ENCODE measurements at places on chromosomes 5 and 9. TPM values are rescaled to one million over a fixed set of nuclear protein-coding genes. Genes with fewer than 3 reads are reported as not detected.
A peak's percentile ranks its signal among the peaks of the same experiment; 100 is the strongest.

IFNK gene
- polyA plus RNA-seq, result not detected

CCDC171 gene
- 6.6 TPM for polyA plus RNA-seq

GLDC gene
- 22.7 TPM for polyA plus RNA-seq

AGGF1 gene
- 29.3 TPM for polyA plus RNA-seq

OR1J2 gene
- not detected for polyA plus RNA-seq

IL17B gene
- 1.1 TPM for polyA plus RNA-seq

BARHL1 gene
- not detected for polyA plus RNA-seq

HAPLN1 gene
- 3.9 TPM for polyA plus RNA-seq

MYOT gene
- polyA plus RNA-seq, result 1.7 TPM

PPIC gene
- polyA plus RNA-seq, result 31.9 TPM

ST8SIA4 gene
- polyA plus RNA-seq, result 6.2 TPM

- DNase-seq, result no peak
Observed at GRCh38 chr5:168339109-168339771, 47.8 kb downstream of the WWC1 start.

- no peak for DNase-seq
Observed at GRCh38 chr9:132538071-132538470, 44.3 kb upstream of the BARHL1 start.

GRCh38 chr9:123065196-123065595, 31.7 kb downstream of the GPR21 start:
- DNase-seq, result no peak

- no peak for DNase-seq
Observed at GRCh38 chr9:28086881-28087280, 513.6 kb upstream of the C9orf72 start.

GRCh38 chr9:137184881-137185660, 3.3 kb downstream of the ANAPC2 start:
- no peak for DNase-seq

DNA sequence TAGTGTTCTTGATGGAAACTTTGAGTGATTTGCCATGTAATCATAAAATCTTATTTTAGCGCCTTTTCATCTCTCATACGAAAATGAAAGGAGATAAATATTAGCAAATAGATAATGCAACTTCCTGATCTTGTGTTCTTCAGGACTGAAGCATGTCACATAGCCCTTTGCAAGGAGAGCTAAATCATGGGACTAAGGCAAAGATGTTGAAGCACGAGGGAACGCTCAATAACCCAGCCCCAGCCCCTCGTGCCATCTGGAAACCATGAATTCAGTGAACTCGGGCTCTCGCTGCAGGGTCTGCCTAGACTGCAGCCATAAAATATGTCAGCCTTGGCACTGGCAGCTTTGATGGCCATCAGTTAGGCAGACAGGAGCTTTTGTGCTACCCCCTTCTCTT, 58.2 kb downstream of the F2RL2 start:
- no peak for DNase-seq

GRCh38 chr9:70392850-70393249, 21.6 kb downstream of the KLF9 start:
- no peak for DNase-seq

DNA sequence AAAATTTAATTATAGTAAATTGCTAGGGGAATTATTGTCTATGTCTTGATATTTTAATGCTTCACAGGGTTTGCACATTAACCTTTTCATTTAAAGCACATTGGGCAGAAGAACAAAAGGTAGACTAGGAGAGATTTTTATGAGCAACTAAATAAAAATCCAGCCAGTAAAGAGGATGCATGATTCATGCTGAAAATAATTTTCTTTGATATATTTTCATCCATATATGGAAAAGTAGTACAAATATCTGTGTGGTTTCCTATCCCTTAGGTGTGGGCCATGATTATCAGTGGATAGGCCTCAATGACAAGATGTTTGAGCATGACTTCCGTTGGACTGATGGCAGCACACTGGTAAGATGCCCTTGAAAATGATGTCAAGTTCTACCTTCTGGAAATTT, 83.1 kb downstream of the VCAN start:
- no peak for DNase-seq

- DNase-seq, result no peak
Observed at GRCh38 chr9:116387934-116388698, 234.5 kb downstream of the PAPPA start.

- no peak for DNase-seq
Observed at GRCh38 chr9:126298063-126298801, 28.4 kb upstream of the MVB12B start.

- no peak for DNase-seq
Observed at GRCh38 chr5:16656561-16657191, 39.9 kb upstream of the RETREG1 start.

GRCh38 chr5:126519637-126520592, 75.1 kb downstream of the ALDH7A1 start:
- DNase-seq, result no peak

GRCh38 chr5:169970911-169971765, 9.2 kb downstream of the INSYN2B start:
- no peak for DNase-seq

- peak; percentile 19 for DNase-seq
Observed at GRCh38 chr5:14628346-14628745, 36.2 kb upstream of the OTULIN start.

GRCh38 chr9:36102742-36103495, 33.6 kb upstream of the GLIPR2 start:
- no peak for DNase-seq

DNA sequence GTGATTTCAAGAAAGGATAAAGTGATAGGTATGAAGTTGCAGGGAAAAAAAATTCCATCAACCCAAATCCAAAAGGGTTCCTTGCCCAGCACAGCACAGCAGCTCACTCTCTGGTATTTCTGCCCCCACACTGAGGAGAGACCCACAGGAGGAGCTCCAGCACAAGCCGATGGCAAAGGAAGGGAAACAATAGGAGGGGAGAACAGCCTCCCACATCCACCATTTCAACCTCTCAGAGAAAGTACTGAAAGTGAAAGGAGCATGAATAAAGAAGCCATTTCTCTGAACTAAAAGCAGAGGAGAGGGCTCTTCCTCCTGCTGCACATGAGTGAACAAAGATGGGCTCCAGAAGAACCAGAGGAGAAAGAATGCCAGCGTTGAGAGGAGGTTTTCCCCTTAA, 54.9 kb upstream of the ZSWIM6 start:
- DNase-seq, result no peak

DNA sequence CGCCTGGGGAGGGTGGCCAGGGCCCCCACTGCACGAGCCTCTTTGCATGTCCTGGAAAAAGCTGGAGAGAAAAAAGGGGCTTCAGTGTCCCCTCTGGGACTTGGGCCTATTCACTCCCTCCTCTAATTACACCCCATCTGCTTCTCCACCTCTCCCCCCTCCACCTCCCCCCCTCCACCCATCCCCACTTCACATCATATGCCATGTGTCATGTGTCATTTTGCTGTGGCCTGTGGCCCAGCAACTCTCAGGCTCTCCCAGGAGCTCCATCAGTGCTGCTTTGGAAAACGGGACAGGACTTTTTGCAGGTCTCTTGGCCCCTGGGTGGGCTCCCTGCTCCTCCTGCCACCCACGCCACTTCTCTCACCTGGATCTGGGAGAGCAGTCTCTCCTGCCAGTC, 68.7 kb downstream of the NTNG2 start:
- no peak for DNase-seq

GRCh38 chr5:169415948-169416347, 115.0 kb upstream of the SLIT3 start:
- no peak for DNase-seq

DNA sequence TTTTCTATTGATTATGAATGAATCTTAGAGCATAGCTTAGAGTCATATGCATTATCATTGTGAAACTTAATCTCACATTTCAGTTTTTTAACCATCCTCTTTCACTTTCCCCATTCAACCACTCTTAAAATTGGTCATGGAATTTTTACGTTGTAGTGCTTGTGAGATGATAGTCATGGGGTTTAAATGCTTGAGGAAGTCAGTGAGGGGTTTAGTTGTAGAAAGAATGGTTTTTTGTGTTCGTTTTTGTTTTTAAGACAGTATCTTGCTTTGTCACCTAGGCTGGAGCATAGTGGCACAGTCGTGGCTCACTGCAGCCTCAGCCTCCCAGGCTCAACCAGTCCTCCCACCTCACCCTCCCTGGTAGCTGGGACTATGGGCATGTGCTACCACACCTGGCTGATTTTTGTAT, 19.6 kb downstream of the UGCG start:
- no peak for DNase-seq
